Stimulated activated CD8-positive, alpha-beta memory T cell treated with anti-CD3 and anti-CD28 coated beads, Interleukin-4, amount 100 ng/mL, for 4 hours (primary cell): ENCODE measurements at places on chromosomes 3 and 15.
A peak's percentile ranks its signal among the peaks of the same experiment; 100 is the strongest.

GRCh38 chr15:64067564-64068030, 21.3 kb upstream of the DAPK2 start:
- peak; percentile 52 for DNase-seq

DNA sequence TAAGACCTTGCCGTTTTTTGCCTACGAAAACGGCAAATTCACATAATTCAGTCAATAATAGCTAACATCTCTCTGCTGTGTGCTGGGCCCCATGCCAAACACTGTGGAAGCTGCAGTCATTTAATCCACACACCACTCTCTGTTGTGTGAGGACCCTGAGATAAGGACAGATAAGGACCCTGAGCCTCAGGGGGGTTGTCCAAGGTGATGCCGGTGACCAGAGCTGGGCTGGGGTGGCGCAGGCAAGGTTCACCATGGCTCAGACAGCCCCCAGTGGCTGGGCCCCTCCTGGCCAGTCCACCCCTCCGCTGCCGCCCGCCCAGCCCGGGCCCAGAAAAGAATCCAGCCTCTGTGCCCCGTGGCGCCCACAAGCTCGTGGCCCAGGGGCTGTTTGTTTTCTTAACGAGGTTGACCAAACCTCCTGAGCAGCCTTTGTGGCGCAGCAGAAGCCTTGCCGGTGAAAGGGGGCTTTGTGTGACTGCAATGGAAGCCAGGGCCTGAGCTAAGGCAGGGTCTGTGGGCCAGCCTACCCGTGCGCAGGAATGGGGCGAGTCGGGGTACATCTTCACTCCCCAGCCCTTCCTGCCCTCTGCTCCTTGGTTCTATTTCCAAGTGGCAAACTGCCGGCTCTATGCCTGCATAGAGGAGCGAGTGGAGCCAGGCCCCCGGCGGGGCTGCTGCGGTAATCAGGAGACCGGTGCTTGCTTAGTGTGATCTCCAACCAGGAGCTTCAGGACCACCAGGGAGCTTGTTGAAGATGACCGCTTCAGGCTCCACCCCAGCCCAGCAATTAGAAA, 4.4 kb upstream of the SNX22 start:
- no peak for DNase-seq

DNA sequence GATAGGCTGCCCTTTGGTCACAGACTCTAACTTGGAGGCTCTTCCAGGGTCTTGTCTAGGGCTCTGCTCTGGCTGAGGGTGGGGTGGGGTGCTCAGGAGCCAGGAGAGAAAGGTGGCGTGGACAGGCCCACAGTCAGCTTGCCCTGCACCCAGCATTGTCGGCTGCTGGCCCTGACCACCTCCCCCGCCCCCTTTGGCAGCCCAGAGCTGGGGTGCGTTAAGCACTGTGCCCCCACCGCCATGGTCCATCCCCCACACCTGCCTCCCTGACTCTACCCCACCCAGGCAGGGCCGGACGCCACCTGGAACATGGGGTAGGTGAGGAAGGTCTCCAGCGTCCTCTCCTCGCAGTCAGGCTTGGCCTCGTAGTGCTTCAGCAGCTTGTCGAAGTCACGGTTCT, 58.8 kb downstream of the RASGRF1 start:
- no peak for DNase-seq

DNA sequence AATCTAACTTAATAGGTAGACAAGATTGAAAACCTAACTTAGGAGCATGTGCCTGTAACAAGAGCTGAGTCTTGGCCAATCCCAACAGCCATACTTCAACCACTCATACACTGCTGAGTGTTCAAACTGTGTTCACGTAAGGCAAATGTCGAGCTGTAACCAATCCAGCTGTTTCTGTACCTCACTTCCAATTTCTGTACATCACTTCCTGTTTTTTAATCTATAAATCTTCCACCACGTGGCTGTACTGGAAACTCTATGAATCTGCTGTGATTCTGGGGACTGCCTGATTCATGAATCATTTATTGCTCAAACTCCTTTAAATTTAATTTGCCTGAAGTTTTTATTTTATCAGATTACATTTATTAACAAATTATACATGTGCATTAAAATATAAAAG, 44.6 kb upstream of the NEDD4 start:
- no peak for DNase-seq

DNA sequence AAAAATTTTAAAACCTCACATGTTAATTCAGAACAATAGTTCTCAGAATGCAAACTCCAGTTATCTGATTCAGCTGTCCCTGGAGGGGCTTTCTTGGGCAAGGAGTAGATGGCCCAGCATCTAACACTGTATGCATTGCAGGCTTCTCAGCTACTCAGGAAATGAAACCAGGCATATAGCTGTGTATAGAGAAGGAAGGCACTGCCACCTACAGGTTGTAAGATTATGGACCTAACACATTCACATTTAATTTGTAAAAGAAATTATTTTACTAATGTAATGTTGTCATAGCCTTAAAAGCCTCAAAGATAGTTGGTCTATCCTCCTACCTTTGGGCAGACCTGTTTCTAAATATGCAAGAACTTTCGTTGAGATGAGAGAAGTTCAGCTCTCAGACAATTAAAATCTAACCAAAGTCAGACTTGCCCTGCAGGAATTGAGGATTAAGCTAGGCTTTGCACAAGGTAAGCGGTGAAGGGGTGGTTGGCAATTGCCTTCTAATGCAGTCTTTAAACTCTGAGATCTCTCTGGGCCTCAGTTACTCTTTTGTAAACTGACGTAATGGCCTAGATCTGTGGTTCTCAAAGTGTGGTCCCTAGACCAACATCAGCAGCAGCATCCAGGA, 132.8 kb upstream of the SLC24A5 start:
- no peak for DNase-seq

DNA sequence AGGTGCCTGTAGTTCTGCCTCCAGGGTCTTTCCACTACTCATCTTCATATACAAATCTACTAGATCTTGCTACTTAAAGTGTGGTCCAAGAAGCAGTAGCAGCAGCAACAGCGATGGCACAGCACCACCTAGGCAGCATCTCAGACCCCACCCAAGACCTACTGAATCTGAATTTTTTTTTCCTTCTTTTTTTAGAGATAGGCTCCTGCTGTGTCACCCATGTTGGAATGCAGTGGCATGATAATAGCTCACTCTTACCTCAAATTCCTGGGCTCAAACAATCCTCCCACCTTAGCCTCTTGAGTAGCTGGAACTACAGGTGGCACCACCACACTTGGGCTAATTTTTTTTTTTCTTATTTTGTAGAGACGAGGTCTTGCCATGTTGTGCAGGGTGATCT, 346.7 kb upstream of the TGFBR2 start:
- DNase-seq = no peak

DNA sequence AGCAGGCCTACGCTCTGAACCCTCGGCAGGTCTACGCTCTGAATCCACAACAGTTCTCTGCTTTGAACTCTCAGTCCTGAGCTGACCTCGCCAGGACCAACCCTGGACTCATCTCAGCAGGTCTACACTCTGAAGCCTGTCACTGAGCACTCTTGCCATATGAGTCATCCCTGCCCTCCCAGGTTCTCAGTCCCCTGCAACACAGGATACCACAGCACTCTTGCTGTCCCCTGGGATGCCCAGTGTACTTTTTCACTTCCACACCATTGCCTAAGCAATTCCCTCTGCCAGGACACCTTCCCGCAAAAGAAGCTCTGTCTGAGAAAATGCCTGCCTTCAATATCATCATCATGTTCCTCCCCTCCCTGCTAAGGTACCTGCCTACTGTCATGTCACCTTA, 42.0 kb downstream of the NUP210 start:
- DNase-seq = no peak

- peak; percentile 58 for DNase-seq
These were observed 4.3 kb upstream of the LSMEM2 start for GRCh38 chr3:50274371-50275104.

DNA sequence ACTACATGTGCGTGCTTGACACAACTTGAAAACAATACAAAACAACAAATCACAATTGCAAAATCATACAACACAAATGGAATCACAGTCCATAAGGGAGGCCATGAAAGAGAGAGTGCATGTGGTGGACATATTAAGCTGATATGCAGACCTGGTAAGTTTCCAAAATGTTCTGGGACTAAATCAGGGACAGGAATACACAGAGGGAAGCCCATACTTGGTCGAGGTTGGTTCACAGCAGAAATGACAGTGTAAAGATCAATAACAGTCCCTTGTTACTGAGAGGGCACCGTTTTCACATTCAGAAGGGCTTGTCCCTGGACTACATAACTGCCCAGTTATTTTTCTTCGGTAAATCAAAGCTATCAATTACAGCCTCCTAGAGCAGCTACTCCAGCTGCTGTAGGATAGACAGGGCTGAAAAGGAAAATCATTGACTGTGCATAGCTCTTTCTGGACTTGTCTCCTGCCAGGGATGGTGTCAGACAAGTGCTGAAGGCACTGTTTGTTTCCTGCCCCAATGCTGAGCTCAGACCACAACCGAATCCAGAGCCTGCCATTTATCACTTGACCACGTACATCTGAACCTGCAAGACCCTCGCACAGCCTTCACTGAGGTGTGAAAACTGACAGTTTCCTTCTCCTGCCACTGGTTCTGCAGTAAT, 79.5 kb upstream of the KCNMB2 start:
- no peak for DNase-seq

DNA sequence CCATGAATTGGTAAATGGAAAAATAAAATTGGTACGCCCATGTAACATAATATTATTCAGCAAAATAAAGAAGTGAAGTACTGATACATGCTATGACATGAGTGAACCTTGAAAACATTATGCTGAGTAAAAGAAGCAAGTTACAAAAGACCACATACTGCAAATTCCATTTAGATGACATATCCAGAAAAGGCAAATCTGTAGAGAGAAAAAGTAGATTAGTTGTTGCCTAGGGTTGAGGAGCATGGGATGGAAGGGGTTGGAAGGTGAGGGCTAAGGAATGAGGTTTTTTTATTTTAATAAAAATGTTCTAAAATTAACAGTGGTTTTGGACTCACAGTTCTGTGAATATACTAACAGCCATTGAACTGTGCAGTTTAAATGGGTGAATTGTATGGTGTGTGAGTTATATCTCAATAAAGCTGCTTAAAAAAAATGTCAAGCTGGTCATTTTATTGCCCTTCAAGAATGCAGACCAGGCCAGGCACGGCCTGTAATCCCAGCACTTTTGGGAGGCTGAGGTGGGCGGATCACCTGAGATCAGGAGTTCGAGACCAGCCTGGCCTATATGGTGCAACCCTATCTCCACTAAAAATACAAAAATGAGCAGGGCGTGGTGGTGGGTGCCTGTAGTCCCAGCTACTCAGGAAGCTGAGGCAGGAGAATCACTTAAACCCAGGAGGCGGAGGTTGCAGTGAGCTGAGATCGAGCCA, 8.1 kb upstream of the DLG1 start:
- DNase-seq = no peak

DNA sequence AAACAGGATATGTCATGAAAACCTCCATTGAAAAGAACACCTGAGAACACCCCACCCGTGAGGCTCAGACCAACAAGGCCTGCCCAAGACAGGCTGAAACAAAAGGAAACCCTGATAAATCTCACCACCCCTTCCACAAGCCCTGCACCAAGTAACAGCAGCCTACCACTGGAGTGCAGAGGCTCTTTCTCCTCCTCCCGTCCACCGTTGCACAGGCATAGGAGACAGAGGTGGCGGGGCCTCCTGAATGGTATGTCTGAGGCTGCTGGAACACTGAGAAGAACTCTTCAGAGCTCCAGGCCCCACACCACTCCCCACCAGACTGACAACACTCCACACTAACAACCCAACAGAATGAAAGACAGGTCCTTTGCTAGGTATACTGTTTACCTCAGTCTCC, 21.4 kb downstream of the CHDH start:
- no peak for DNase-seq

DNA sequence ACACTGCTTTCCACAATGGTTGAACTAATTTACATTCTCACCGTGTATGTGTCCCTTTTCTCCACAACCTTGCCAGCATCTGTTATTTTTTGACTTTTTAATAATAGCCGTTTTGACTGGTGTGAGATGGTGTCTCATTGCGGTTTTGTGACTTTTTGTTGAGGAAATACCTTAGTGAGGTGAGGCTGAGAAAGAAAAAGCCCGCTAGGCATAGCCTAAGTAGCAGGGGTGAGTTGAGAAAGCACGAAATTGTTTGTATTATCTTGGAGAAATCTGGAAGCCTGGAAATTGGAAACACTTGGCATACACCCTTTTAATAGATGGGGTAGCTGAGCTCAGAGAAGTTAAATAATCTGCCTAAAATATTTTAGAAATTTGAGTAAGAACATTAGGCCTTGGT, 61.5 kb upstream of the CFAP161 start:
- DNase-seq = no peak

- DNase-seq = no peak
These were observed 14.8 kb downstream of the NT5DC2 start for GRCh38 chr3:52518723-52519444.

GRCh38 chr3:165196577-165197480, 645 bp upstream of the SLITRK3 start:
- no peak for DNase-seq

GRCh38 chr15:32098033-32098432, 67.7 kb downstream of the CHRNA7 start:
- DNase-seq = no peak
